ENCODE measurements at places on chromosomes 5 and 9. TPM values are rescaled to one million over a fixed set of nuclear protein-coding genes. Genes with fewer than 3 reads are reported as not detected.
A peak's percentile ranks its signal among the peaks of the same experiment; 100 is the strongest.

The CDO1 gene
- total RNA-seq, result 0.67 TPM

The PCDHB5 gene
- not detected for total RNA-seq

- DNase-seq, result no peak
Measured at GRCh38 chr5:171852255-171852681, 66.7 kb downstream of the SMIM23 start.

DNA sequence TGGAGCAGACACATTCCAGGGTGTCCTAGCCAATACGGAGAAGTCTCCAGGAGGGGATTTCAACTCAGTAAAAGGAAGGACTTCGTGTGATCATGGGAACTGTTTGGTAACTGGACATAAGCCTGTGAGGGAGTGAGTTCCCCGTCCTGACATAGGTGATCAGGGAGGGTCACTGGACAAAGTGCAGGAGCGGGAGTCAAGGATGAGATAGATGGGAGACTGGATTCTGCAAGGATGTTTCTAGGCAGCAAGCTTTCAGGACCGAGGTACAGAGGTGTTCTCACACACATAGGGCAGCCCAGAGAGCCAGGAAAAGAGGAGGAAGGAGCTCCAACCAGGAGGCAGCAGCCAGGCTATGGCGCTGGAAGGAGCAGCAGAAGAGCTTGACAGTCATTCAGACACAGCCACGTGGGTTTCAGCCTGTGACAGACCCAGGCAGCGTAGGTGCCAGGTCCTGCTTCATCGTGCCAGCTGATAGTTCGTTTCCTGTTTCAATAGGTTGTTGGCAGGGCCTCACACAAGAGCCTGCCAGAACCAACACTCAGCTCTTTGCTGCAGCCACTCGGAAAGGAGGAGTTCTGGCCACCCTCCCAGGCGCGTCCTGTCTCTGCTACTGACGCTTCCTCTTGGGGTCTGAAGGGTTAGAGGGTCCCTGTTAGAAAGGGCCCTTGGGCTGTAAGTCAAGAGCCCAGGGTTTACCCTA is 84.1 kb downstream of the AMBP start:
- peak; percentile 32 for DNase-seq

All from activated naive CD4-positive, alpha-beta T cell treated with anti-CD3 and anti-CD28 coated beads for 36 hours (primary cell).